Hindlimb muscle (tissue), 1 donor: ENCODE measurements at places on chromosomes 11 and 22. TPM values are rescaled to one million over a fixed set of nuclear protein-coding genes. Genes with fewer than 3 reads are reported as not detected.

PLCB3 gene
- 12.4 TPM for polyA plus RNA-seq

DNA sequence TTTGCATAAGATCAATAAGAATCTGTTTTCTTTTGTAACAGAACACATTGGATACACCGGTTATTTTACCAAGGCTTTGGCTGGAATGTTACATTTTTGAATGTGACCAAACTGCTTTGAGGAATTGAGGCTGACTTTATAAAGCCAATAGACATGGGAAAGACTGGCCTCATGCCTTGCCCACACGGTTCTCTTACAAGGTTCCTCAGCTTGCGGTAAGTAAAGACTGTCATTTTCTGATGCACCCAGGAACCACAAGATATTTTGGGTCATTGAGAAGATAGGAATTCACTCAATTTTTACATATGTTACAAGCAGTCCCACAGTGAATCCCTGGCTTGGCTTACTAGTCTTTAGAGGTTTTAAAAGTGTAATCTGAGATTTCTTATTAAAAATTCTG, 23.9 kb downstream of the OR10A6 start:
- DNase-seq = no peak

- DNase-seq = no peak
Observed at GRCh38 chr22:30531651-30532608, 14.6 kb downstream of the SEC14L6 start.

NCR3LG1 gene
- polyA plus RNA-seq = 0.28 TPM

GRCh38 chr11:46277622-46278386, at the start of gene CREB3L1:
CREB3L1 (plus strand) TSS chr11:46277662; CDS start chr11:46278112, 450 bp downstream.
- no peak for DNase-seq

- peak; percentile 61 for DNase-seq
Observed at GRCh38 chr22:45212306-45212709, 28.4 kb downstream of the KIAA0930 start.

- no peak for DNase-seq
Observed at GRCh38 chr11:46564459-46564858, 29.4 kb downstream of the AMBRA1 start.

MS4A3 gene
- polyA plus RNA-seq = 1.1 TPM

DNA sequence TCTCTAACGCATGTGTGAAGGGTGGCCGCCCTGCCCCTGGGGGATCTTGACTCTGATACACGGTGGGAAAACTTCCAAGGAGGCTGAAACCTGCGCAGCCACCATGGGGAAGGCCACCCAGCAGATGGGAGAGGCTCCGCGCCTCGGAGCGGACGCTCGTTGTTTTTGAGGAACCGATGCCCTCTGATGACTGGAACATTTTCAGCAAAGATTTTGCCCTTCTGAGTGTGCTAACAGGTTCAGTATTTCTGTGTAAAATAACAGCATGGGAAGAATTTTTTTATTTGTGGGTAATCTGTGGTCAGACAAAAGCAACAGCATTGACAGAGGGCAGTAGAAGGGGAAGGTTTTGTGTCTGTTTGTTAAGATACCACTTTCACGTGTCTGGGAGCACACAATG, 16.7 kb downstream of the MB start:
- DNase-seq = no peak

- DNase-seq = no peak
Observed at GRCh38 chr11:78418584-78419211, 1.1 kb upstream of the GAB2 start.

DNA sequence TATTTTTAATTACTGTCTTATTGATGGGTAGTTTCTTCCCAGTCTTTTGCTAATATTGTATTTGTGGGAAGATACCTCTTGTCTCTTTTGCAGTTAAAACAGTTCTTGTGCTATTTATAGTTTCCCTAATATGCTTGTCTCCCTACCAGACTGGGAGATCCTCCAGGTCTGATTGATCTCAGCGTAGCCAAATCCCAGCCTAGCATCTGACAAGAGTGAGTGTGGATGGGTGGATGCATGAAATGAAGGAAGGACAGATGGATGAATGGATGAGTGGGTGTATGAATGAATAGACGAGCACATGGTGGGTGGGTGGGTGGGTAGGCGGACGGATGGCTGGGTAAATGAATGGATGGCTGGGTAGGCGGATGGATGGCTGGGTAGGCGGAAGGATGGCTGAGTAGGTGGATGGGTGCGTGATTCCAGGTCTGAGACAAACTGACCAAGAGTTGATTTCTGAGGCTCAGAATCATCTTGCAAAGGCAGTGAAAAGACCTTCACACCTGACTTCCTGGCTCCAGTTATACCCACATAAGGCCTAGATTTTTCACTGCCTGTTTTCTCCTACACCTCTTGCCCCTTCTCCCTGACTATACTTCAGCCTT, 11.4 kb downstream of the DNAJB13 start:
- no peak for DNase-seq

GRCh38 chr11:21430537-21430936, 761.2 kb downstream of the NELL1 start:
- DNase-seq = no peak

GRCh38 chr11:61918938-61919704, 1.8 kb upstream of the RAB3IL1 start:
- DNase-seq = no peak

GSTT2B gene
- 14.3 TPM for polyA plus RNA-seq

GRCh38 chr11:127066401-127067090, 66.0 kb upstream of the KIRREL3 start:
- DNase-seq = peak; percentile 16

ZNF280B gene
- polyA plus RNA-seq = 7.6 TPM
